ENCODE measurements at places on chromosomes 6 and 20.

DNA sequence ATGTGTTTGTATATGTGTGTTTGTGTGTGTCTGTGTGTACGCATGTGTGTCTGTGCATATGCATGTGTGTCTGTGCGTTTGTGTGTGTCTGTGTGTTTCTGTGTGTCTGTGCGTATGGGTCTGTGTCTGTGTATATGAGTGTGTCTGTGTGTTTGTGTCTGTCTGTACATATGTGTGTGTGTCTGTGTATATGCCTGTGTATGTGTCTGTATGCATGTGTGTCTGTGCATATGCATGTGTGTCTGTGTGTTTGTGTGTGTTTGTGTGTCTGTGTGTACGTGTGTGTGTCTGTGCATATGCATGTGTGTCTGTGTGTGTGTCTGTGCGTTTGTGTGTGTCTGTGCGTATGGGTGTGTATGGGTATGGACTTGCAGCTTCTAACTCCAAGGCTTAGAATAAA is 174.0 kb upstream of the NOX3 start:
- DNase-seq, result no peak

- DNase-seq, result no peak
Observed at GRCh38 chr6:56962441-56962840, 7.5 kb downstream of the BEND6 start.

- DNase-seq, result no peak
Observed at GRCh38 chr6:139965393-139965792, 590.9 kb upstream of the CITED2 start.

DNA sequence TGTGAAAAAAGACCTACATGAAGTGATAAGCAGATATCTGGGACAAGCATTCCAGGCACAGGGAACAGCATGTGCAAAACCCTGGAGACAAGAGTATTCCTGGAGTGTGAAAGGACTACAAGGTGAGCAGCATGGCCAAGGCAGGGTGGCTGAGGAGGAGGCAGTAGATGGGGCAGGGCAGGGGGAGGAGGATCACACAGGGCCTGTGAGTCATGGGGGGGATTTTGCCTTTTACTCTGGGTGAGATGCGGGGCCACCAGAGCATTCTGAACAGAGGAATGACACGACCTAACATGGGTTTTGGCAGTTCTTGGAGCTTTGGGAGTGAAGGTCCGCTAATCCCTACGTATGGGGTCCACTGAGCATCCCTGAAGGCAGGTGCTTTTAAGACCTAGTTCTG is 69.8 kb upstream of the CCN6 start:
- DNase-seq, result no peak

DNA sequence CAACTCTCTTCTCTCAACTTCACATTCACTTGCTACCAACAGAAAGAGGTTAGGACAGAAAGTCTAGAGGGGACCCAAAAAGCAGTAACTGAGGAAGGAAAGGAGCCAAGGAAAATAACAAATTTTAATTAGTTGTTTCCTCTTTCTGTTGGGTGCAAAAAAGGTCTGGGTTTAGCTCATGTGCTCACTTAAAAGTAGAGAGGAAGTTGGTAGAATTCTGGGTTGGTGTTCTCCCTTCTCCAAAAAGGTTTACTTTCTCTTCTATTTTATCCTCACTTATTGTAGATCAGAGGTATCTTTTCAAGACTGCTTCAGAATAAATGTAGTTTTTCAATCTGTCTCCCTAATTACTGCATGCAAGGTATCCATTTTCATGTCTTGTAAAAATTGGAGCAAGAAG is 42.8 kb downstream of the MAP3K7 start:
- DNase-seq, result no peak

GRCh38 chr6:161498359-161498758 is 224.5 kb upstream of the AGPAT4 start:
- no peak for DNase-seq

DNA sequence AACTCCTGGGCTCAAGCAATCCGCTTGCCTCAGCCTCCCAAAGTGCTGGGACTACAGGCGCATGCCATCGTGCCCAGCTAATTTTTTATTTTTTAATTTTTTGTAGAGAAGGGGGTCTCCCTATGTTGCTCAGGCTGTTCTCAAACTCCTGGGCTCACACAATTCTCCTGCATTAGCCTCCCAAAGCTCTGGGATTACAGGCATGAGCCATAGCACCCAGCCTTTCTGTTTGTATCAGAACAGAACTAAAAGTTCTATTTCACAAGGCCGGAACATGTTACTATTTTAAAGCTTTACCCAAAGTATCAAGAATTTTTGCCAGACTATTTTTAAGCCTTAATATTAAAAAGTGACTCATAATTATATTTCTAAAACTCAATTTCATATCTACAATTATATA is 42.4 kb downstream of the NDRG3 start:
- DNase-seq, result no peak

DNA sequence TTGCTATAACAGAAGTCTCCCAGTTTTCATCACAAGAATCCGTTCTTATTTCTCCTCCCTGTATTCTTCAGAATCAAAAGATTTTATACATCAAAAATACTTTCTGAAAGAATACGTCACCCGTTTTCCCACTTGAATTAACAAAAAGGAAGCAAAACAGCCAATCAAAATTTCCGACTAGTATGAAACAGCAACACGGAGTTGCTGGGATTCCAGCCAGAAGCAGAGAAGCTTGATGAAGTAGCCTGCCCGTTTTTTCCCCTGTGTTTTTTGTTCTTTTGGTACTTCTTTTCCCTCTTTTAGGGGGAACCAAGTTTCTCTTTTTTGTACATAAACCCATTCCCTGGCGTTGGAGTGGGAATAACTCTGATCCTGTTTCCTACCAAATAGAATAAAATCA is 14.6 kb downstream of the TXLNB start:
- no peak for DNase-seq

GRCh38 chr20:24912397-24913075 is 36.5 kb upstream of the CST7 start:
- no peak for DNase-seq

DNA sequence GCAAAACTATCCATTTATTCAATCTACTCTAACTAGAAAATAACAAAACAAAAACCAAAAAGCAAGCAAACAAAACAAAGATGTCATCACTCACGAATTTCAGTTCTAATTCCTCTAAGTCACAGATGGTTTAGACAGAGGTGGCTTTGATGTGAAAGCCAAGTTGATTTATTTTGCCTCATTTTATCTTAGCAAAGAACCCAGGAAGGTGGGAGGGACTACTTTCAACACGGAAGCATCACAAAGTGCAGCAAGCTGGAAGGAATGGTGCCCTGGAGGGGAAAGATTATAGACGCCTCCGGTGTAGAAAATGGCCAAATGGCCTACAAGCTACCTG is 88.4 kb downstream of the LAMP5 start:
- no peak for DNase-seq

- DNase-seq, result no peak
Observed at GRCh38 chr6:21019614-21020013, 485.4 kb downstream of the CDKAL1 start.

GRCh38 chr6:22208026-22208425 is 88.8 kb downstream of the PRL start:
- no peak for DNase-seq

DNA sequence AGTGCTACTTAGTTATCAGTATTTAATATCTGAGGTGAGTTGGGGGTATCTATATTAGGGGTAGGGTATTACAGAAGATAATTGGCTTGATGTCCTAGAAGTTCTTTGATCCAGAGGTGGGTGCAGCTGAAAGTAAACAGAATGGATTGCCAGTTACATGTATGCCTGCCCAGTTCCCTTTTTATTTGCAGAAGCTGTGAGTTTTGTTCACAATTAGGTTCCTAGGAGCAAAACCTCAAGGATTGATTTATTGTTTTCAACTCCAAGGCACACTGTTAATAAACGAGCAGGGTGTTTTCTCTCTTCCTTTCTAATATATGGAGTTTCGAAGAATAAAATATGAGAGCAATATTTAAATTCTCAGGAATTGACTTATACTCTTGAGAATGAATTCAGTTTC is 129.0 kb downstream of the SULF2 start:
- no peak for DNase-seq

DNA sequence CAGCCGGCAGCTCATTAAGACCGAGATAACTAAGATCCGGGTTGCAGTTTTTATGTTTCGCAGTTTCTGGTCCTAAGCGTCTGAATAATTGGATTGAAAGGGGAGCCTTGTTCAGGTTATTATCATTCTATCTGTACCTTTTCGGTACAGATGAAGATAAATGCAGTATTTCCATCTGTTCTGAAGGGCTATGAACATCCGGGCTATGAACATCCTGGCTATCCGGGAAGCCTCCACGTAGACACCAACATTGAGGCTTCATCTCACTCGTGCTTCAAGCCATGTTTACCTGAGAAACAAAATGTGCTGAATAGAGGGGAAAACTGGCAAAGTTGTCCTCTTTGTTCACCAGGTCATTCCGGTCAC is 399 bp upstream of the REPS1 start:
- DNase-seq, result no peak

DNA sequence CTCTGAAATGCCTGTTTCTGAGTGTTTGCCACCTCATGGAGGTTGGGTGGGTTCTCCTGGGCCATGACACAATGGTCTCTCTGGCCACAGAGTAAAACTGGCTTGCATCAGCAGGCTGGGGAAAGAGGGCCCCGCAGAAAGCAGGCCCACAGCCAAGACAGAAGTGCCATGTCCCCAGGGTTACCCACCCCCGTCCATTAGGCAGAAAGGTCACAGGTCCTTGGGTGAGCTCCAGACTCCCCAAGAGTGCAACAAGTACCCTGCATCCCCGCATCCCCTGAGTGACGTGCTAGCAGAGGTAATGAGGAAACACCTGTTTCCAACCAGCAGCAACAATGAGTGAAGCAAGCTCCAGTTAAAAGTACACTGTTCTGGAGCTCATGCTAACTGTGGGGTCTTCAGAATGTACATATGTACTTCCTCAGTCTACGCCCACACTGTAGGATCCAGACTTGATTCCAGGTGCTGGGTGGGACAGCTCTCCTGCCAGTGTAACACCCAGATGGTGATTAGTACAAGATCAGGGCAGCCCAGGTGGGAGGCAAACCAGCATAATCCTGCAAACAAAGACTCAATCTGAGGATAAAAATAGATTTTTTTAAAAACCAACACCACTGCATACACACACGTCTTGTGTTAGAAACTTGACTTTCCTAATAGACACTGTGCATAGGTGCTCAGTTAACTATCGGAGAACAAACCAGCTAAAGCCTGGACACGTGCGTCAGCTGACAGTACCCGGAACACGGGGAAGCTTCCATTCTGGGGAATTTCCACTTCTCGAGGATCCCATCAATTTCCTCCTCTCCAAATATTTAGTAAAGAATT is 31.5 kb downstream of the RRBP1 start:
- DNase-seq, result no peak

- no peak for DNase-seq
Observed at GRCh38 chr20:51492167-51493092, 50.1 kb downstream of the NFATC2 start.

DNA sequence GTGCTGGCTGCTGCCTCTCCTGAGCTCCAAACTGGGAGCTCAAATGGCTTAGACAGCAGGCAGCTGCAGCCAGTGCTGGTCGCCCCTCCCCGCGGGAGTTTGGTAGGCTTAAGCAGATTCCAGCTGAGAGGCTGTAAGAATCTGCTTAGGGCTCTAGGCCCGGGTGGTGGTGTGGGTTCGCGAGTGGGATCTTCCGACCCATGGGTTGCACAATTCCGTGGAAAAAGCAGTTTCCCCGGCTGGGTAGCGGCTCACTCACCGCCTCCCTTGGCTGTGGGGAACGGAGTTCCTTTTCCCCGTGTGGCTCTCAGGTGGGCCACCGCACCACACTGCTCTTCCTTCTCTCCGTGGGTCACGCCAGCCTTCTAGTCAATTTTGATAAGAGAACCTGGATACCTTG is 232.5 kb downstream of the PKHD1 start:
- no peak for DNase-seq

- DNase-seq, result no peak
Observed at GRCh38 chr20:10642856-10643559, 30.8 kb downstream of the JAG1 start.

DNA sequence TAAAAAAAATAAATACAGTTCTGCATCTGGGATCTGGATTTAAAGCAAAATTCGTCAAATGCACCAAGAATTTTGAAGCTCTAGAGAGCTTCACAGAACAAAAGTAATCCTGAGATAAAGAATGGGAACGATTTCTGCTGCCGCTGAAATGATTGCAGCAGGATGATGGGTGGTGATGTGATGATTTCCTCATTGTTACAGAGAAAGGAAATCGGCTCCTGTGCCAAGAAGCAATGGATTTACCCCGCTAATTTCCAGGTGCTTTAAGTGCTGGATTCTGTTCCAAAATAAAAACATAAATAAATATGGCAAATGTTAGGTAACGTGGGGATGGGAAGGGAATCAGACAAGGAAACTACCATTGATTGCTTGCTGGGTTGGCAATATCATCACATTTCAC is 1067.9 kb upstream of the MAP3K7 start:
- DNase-seq, result no peak

DNA sequence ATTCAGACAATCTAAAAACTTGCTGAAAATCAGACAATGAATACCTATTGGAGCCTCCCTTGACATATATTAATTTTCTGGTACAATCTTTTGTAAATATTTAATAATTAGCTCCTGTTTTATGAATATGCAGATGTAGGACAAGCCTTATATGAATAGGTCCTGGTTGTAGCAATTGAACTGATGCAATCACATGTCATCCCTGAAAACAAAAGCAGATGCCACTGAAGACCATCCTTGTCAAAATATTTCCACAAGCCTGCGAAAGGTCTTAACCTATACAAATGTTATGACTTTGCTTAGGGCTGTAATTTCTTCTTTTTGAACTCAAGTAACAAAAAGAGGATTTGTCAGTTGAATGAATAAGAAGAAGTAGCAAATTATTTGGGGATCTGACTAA is 722.1 kb downstream of the EYS start:
- no peak for DNase-seq

DNA sequence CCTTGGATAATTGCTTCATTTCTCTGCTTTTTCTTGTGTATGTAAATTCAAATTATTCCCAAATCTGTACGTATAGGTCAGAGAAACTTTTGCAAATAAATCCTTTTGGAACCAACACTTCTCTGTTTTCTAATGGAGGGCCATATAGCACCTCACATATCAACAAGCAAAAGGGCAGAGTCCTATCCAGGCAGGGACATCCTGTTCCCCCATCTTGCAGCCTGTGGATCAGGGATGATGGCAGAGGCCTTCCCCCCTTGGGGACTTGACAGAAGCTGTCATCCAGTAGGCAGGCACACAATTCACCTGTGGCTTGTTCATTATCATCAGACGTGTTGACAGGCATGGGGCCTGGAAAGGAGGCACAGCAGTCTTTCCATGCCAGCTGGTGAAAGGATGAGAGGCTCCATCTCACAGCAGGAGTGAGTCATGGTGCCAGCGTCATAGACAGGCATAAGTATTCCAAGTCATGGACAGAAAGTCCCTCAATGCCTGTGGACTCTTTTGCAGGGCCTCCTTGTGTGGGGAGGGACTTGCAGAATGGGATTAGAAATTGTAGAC is 31.8 kb upstream of the PLEKHG1 start:
- no peak for DNase-seq

GRCh38 chr6:76818451-76818850 is 644.8 kb downstream of the HTR1B start:
- DNase-seq, result no peak

DNA sequence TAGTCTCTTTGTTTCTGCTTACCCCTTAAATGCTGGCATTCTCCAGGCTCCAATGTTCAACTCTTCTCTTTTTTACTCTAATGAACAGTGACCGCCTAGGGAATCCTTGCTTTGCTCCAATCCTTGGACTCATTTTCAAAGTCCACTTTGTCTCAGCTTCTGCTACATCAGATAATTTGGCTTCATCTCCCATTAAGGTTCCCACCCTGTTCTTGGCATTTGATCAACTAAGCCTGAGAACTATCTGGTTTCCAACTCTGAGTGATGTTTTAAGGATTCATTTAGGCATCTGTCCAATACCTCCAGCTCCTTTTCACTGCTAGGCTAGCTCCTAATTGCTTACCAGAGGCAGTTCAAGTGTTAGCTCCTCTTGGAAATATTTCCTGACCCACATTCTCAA is 64.9 kb downstream of the ME1 start:
- DNase-seq, result no peak

Data from GM20000 (cell line).